Left renal cortex interstitium (tissue), 4 donors: ENCODE measurements at places on chromosomes 6 and 20.

GRCh38 chr6:136312975-136313374 is 23.3 kb upstream of the BCLAF1 start:
- no peak for DNase-seq

GRCh38 chr6:157094038-157094437 is 229.3 kb downstream of the TMEM242 start:
- no peak for DNase-seq

GRCh38 chr6:92887871-92888270 is 531.5 kb downstream of the EPHA7 start:
- no peak for DNase-seq

DNA sequence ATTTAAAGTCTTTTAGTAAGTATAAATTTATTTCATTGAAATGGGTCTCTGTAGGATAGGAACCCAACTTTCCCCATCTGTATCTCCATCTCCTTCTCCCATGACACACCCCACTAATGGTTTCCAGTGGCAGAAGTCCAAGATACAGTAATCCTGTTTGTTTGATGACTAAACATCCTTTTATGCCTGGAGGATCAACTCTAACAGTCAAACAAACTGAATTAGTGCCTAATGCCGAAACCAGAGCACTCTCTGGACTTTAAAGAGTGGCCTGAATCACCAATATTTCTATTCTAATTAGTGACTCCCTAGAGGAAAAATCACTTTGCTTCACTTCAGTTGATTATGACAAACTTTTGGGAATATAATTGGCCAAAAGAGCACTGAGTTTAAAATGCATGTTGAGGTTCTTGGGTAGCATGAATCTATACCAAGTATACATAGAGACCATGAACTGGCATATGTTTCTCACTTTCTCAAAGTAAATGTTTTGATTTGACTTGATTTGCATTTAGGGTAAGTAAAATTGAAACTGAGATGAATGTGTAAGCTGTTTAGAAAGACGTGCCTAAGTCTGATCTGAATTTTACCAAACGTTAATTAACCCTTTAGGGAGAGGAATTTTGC is 776.4 kb upstream of the NRSN1 start:
- DNase-seq = no peak

- DNase-seq = no peak
These were observed 1.5 kb upstream of the PMEPA1 start for GRCh38 chr20:57711311-57711712.

- no peak for DNase-seq
These were observed 31.1 kb upstream of the CARMIL1 start for GRCh38 chr6:25248123-25248522.

DNA sequence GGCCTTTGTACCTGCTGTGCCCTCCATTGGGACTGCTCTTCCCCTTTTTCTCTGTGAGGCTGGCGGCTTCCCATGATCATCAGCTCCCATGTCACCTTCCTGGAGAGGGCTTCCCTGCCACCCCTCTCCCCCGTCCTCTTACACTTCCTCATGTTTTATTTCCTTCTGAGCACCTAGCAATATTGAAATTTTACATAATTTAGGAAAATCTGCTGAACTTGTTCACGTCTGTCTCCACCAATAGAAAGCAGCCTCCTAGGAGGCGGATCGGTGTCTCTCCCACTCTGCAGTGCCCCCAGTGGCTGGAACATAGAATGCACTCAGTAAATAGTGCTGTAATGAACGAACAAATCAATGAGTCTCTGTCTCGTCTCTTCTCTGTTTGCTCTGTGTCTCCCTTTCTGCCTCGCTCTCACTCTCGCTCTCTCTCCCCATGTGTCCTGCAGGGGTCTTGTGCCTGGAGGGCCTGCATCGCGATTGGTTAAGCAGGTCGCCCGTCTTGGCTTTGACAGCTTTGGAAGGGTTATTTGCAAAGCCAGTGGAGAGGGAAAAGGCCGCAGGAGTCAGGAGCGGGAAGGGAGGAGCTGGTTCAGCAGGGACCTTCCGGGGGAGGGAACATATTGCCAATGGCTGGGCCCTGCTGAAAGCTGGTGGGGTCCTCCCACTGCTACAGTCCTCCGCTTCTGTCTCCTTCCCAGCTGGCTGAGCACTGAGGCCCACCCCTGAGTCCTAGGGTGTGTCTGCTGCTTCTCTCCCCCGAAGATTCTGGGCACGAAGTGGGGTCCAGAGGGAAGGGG is 12.1 kb upstream of the OCSTAMP start:
- DNase-seq = peak; percentile 70

DNA sequence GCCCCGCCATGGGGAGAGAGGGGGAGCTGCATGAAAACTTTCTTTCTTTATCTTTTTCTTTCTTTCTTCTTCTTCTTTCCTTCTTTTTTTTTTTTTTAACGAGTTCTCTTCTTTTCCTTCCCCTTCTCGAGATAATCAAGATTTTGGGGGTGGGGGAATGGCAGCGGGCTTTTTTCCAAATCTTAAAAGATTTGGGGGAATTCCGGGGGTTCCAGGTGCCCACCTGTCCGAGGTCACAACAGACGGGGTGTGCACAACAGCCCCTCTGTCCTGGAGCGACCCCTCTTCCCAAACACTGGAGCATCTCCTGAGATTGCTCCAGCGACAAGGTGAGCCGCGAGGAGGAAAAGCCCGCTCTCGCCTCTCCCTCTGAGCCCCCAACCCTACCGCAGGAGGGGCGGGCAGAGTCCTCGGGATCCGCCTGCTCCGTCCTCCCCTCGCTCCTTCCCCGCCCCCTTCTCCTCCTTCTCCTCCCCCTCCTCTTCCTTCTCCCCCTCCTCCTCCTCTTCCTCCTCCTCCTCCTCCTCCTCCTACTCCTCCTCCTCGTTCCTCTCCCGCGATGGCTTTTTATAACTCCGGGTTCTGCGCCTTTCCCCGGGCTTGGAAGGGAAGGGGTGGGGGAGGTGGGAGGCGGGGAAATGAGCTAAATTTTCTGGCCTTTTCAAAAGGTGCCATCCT is 689 bp upstream of the KCNB1 start:
- peak; percentile 6 for DNase-seq

- no peak for DNase-seq
These were observed 20.5 kb downstream of the BPIFB4 start for GRCh38 chr20:33099843-33100538.

DNA sequence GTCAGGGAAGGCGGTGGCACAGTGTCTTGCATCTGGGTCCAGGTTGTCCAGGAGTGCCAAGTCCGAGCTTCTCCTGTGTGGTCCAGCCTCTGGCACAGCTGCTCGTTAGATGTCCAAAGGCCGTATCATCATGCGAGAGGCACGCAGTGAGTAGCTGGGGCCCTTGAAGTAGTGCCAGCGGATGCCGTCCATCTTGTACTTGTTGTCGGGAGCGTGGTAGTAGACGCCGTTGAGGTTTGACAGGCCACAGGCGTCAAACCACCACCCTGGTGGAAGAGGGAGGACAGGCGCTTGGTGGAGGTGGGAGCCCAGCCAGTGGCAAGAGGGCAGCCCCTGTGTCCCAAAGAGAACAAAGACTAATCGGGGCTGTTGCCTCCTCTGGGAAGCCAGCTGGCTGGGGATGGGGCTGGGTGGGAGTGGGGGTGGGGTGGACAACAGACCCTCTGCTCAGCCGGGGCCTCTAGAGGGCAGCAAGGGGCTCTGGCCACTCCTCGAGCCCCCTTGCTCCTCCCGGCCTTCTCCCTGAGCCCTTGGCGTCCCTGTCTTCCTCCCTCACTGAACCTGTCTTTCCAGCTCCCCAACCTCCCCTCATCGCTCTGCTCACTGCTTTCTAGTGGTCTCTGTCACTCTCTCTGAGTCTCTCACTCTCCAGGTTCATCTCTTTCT is 39.5 kb downstream of the FAM110A start:
- DNase-seq = no peak

DNA sequence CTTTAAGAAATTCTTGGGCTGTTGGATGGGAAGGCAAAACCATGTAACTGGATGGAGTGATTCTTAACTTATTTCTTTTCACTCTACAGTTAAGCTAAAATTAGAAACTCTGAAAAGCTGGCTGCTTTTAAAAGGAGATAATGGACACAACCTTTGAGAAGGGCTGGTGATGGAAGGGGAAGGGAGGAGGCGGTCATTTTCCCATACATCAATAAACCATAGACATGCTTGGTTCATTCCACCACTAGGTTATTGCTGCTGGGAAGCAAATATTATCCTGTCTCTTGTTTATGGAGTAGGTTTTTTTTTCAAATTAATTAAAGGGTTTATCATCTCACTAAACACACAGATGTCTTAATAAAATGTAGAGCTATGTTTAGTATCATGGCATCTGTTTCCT is 76.2 kb downstream of the PLCB1 start:
- no peak for DNase-seq

DNA sequence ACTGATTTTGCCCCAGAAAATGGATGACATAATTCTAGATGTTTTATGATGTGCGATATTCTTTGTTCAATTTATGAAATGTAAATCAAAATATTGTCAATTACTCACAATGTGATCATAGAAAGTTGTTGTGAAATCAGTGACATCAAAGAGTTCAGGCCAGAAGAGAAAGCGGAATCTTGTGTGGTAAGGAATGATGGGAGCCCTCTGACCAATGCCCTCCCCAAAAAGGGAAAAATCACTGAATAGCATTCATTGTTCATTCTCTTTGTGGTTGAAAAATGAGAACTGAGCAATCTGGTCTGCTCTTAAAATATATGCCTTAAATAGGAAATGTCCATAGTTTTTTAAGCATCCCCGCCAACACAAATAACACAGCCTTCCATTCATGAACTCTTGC is 247.1 kb upstream of the GRIK2 start:
- no peak for DNase-seq

DNA sequence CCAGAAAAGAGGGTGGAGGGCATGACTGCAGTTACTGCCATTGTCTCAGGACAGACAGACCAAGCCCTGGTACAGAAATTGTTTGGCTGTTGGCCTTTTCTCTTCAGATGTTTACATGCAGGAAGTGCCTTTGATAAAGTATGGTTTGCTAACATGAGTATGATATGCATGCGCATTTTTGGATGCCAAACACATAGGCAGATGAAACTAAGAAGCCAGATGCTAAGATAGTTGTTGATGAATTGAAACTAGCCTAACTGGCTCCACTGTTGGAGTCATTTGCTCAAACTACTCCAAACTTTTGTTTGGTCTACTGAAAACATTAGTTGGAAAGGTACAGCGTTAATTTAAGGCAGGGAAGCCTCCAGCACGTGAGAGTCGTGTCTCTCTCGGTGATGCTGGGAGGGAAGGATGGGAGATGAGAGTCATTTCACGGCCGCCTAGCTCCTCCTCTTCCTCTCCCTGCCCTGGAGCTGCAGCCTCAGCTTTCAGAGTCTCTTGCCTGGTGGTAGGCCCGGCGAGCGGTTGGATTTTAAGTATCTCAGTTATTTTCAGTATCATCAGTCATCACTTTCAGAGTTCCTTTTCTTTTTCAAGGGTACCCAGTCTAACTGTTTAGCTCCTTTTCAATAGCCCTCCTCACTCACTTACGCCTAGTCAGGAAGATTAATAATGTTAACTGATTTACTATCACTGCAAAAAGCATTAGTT is 29.7 kb downstream of the RREB1 start:
- no peak for DNase-seq

GRCh38 chr6:148971031-148971927 is 224.4 kb downstream of the UST start:
- DNase-seq = no peak

GRCh38 chr6:123676793-123677192 is 40.0 kb upstream of the TRDN start:
- DNase-seq = no peak

DNA sequence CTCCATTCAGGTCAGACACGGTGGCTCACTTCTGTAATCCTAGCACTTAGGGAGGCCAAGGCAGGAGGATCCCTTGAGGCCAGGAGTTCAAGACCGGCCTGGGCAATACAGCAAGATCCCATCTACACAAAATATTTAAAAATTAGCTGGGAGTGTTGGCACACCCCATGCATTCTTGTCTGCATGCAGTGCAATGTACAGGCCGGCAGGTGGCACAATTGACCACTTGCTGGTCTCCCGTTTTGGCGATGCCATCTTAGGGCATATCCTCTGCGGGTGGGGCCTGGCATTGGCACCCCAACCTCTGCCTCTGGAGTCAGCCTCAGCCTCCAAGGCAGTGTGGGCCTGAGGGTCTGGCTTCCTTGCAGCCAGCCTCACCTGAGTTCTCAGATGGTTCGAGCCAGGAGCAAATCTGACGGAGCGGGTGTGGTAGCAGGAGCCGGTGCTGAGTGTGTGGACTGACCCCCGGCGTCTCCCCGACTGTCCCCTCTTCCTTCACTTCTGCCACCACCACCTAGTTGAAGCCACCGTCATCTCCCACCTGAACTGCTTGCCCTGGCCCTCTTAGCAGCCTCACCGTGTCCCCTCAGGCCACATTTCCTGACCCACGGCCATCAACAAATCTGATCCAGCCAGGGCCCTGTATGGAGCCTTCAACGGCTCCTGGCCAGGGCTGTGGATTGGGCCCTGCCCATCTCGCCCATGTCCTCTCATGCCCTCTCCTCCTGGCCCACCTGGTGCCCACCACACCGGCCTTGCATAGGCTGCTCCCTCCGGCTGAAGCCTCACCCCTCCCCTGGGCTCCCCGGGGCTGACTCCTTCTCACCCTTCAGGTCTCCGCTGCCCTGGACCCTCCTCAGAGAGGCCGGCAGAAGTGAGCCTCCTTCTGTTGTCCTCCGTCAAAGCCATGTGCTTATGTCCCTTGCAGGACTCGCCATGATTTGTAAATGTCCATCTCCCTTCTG is 44.0 kb downstream of the EFCAB8 start:
- DNase-seq = no peak

DNA sequence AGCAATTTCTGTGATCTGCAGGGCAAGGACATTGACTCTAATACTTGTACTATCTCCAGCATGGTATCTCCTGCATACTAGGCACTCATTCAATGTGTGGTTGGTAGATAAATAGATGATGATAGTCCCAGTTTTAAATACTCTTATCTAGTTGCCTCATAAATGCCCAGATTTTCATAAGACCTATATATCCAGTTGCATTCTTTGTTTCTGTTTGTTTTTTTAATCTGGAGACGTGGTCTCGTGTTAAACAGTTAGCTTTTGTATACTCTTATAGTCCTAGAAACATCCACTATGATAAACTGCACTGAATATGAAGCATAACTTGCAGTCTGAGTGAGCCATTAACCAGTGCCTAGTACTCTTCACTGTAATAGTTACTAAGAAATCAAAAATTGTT is 35.5 kb upstream of the SUMO4 start:
- DNase-seq = no peak

GRCh38 chr6:13273931-13274706 is 54.2 kb downstream of the TBC1D7 start:
- no peak for DNase-seq

DNA sequence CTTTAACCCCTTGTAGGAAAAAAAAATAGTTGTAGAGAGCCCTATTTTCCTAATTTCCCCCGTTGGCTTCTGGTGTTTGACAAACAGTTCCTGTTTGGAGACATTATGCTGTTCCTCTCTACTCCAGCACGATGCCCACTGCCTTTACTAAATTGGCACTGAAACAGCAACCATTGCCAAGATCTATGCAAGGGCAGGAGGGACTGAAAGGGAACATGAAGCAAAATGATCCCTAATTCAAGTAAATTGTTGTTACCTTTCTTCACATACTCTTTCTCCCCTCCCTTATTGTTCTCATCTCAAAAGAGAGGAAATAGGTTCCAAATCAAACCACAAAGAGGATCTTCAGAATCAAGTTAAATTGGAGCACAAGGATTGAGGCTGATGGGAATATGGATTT is 764.1 kb upstream of the MMS22L start:
- no peak for DNase-seq
